ENCODE measurements at places on chromosomes 3 and 15. TPM values are rescaled to one million over a fixed set of nuclear protein-coding genes. Genes with fewer than 3 reads are reported as not detected.

DNA sequence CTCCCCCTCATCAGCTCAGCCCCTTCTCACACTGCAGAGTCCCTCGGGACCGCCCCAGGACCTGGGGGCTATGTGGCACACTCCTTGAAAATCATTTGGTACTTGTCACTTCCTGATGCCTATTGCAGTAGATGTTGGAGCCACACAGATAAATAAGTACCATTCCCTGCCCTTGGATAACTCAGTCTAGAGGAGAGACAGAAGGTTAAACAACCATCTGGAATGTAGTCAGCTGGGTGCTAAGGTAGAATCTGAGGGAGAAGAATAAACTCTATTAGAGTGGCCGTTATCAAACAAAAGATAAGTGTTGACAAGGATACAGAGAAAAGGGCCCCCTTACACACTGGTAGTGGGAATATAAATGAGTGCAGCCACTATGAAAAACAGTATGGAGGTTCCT is 112.3 kb upstream of the NR2E3 start:
- no peaks in the 10 kb centered on the region for H3K27me3 ChIP-seq
- H3K4me1 ChIP-seq, result no peaks in the 10 kb centered on the region
- no peak overlapping the region for H3K27ac ChIP-seq
- DNase-seq, result no peak
- H3K36me3 ChIP-seq, result no peaks in the 10 kb centered on the region
- no peak overlapping the region for H3K4me3 ChIP-seq

GRCh38 chr15:68894208-68894607 is 36.1 kb upstream of the SPESP1 start:
- no peaks in the 10 kb centered on the region for H3K36me3 ChIP-seq
- no peaks in the 10 kb centered on the region for H3K4me1 ChIP-seq
- no peak for DNase-seq

DNA sequence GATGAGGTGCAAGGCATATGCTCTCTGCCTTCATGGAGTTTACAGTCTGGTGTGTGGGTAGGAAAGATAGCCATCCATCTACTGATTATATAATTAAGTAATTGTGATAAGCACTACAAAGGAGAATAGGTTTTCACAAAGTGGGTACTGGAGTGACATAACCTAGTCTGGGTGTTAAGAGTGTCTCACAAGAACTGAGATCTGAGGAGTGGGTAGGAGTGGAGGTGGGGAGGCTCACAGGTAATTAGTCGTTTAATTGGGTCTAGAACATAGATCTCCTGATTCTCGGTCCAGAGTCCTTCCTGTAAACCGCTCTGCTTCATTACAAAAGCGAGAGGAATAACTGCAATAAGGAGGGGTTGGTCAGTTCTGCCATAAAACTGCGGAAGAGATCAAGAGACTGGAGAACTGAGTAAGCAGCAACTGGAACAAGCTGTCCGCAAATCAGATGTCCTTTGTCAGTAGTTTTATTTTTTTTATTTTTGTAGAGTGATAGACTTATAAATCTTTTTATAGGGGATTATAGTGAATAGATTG is 2.2 kb downstream of the NEO1 start:
- peaks cover 43% of the 10 kb centered on the region for H3K27me3 ChIP-seq
- DNase-seq, result no peak
- H3K4me3 ChIP-seq, result no peak overlapping the region

GRCh38 chr3:51874889-51875288 is 512 bp downstream of the IQCF5 start:
- no peak overlapping the region for H3K4me3 ChIP-seq
- no peaks in the 10 kb centered on the region for H3K36me3 ChIP-seq
- no peak overlapping the region for H3K27ac ChIP-seq
- H3K27me3 ChIP-seq, result peaks cover 6% of the 10 kb centered on the region
- H3K4me1 ChIP-seq, result no peaks in the 10 kb centered on the region
- no peak for DNase-seq

DNA sequence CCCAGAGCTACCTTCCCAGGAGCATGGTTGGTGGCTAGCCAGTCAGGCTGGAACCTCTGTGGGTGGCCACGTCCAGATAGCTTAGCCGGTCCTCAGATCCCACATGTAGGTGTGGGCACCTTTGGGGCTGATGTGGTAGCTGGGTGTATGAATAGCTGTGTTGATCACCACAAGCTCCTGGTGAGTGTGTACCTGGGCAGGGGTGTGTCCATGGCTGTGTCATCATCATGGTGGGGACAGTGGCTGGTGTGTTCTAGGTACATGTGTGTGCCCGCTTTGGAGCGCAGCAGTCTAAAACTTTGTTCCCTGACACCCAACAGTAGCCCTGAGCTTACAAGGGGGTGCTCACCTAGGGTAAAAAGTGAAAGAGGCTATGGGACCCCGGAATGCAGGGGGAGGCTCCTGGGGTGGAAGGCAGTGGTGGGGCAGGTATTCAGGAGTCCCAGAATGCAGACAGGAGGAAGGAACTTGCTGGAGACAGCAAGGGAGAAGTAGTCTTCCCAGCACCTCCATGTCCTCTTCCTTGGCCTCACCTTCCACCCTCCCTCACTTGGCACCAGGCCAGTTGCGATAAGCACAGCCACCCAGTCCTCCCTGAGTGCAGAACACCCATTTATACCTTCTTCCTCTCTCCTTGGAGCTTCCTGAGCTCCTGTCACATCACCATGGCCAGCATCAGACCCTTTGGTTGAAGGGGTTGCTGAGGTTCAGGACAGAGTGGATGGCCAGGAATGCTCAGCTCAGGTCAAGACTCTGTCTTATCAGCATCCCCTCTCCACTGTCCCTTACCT is 1.2 kb downstream of the CISH start:
- no peak overlapping the region for H3K27ac ChIP-seq
- H3K4me3 ChIP-seq, result peak overlapping the region; percentile 79
- H3K27me3 ChIP-seq, result no peaks in the 10 kb centered on the region

DNA sequence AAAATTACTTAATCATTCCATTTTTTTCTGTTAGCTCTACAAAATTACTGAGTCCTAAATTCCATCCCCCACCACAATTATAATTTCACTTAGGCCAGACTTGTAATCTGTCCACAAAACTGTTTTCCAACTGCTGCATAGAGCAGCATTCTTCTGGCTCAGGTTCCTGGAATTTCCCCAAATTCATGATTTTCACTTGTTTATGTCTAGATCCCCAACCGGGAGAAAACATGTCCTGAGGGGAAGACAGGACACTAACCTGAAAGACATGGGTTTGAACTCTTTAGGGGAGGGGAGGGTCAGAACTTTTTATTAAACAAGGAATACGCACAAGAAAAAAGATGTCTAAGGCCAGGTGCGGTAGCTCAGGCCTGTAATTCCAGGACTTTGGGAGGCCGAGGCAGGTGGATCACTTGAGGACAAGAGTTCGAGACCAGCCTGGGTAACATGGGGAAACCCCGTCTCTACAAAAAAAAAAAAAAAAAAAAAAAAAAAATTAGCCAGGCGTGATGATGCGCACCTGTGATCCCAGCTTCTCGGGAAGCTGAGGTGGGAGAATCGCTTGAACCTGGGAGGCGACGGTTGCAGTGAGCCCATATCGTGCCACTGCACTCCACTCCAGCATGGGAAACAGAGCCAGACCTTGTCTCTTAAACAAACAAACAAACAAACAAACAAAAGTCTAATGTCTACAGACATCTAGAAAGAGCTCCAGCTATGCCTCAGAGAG is 1.5 kb downstream of the ETFA start:
- H3K36me3 ChIP-seq, result no peaks in the 10 kb centered on the region
- no peak for DNase-seq
- no peaks in the 10 kb centered on the region for H3K27me3 ChIP-seq
- H3K4me3 ChIP-seq, result peak overlapping the region; percentile 97
- no peak overlapping the region for H3K27ac ChIP-seq

- H3K4me1 ChIP-seq, result no peaks in the 10 kb centered on the region
- H3K27me3 ChIP-seq, result peaks cover 4% of the 10 kb centered on the region
- no peaks in the 10 kb centered on the region for H3K36me3 ChIP-seq
- no peak overlapping the region for H3K27ac ChIP-seq
- H3K4me3 ChIP-seq, result no peak overlapping the region
Measured at GRCh38 chr3:23706111-23706510, 99.6 kb upstream of the UBE2E1 start.

GRCh38 chr3:186220365-186220764 is 111.5 kb upstream of the ETV5 start:
- no peak overlapping the region for H3K4me3 ChIP-seq
- no peaks in the 10 kb centered on the region for H3K36me3 ChIP-seq
- no peak overlapping the region for H3K27ac ChIP-seq
- no peaks in the 10 kb centered on the region for H3K4me1 ChIP-seq
- H3K27me3 ChIP-seq, result peaks cover 11% of the 10 kb centered on the region
- peak; percentile 59 for DNase-seq

Gene SEMA3F
- total RNA-seq, result 16.5 TPM

DNA sequence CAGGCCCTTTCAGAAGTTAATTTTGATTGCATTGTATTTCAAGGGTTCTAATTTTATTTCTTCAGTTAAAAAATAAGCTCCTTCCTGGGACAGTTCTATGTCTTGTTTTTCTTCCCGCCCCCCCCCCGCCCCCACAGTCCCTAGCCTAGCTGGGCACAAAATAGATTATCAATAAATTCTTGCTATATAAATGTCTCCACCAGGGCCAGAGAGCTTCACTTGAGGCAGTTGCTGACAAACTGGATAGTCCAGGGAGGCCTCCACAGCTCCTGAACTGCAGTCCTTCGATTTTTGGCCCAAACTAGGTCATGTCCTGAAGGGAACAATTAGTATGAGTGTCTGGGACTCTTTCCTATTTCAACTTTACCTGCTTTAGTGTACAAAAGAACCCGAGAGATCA is 9.9 kb upstream of the CSPG5 start:
- H3K4me1 ChIP-seq, result peaks cover 11% of the 10 kb centered on the region
- no peak for DNase-seq
- no peak overlapping the region for H3K27ac ChIP-seq
- H3K4me3 ChIP-seq, result no peak overlapping the region
- peaks cover 28% of the 10 kb centered on the region for H3K36me3 ChIP-seq
- no peaks in the 10 kb centered on the region for H3K27me3 ChIP-seq

Gene MYO5C
- total RNA-seq, result under 0.01 TPM

GRCh38 chr15:44535523-44536301 is 1.2 kb upstream of the EIF3J start:
- peaks cover 19% of the 10 kb centered on the region for H3K4me1 ChIP-seq
- H3K36me3 ChIP-seq, result peaks cover 18% of the 10 kb centered on the region
- no peaks in the 10 kb centered on the region for H3K27me3 ChIP-seq
- peak overlapping the region; percentile 87 for H3K4me3 ChIP-seq
- DNase-seq, result peak; percentile 56
- H3K27ac ChIP-seq, result peak overlapping the region; percentile 52

- no peaks in the 10 kb centered on the region for H3K27me3 ChIP-seq
- no peaks in the 10 kb centered on the region for H3K36me3 ChIP-seq
- peak overlapping the region; percentile 60 for H3K27ac ChIP-seq
- no peak for DNase-seq
- H3K4me1 ChIP-seq, result peaks cover 9% of the 10 kb centered on the region
Measured at GRCh38 chr15:71011503-71012155, 103.6 kb upstream of the THSD4 start.

DNA sequence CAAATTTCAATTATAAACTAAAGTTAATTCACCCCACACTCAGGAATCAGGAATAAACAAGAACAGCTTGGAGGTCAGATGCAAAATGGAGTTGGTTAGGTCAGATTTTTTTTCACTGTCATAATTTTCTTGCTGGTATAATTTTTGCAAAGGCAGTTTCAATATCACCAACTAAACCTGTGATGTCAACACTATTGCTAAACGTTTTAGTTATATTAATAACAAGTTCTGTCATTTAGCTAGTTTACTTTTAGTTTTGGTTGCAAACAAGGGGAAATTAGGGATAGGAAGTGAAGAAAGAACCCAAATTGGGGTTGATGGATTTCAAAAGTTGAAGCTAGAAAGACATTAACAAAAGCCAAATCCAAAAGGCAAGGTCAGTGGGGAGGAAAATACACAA is 4.6 kb upstream of the CPB1 start:
- no peak for DNase-seq
- H3K4me1 ChIP-seq, result no peaks in the 10 kb centered on the region
- no peaks in the 10 kb centered on the region for H3K36me3 ChIP-seq
- H3K27me3 ChIP-seq, result no peaks in the 10 kb centered on the region
- H3K4me3 ChIP-seq, result no peak overlapping the region
- no peak overlapping the region for H3K27ac ChIP-seq

DNA sequence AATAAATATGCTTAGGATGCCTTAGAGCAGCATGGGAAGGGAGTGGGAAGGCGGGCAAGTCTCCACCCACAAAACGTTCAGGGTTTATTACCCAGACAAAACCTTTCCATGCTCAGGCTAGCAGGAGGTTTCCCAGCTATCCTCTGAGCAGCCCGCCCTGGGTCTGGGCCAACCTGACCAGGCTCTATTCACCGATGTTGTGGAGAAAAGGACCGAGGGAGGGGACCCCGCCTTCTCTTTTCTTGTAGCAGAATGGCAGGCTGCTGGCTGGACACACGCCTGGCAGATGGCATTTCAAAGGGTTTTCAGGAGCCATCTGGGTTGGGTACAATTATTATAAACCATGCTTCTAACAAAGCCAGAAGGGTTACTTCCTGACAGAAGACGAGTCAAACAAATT is 540.9 kb downstream of the MAGI1 start:
- H3K4me3 ChIP-seq, result no peak overlapping the region
- no peaks in the 10 kb centered on the region for H3K27me3 ChIP-seq
- no peaks in the 10 kb centered on the region for H3K4me1 ChIP-seq
- H3K27ac ChIP-seq, result no peak overlapping the region
- no peak for DNase-seq
- H3K36me3 ChIP-seq, result no peaks in the 10 kb centered on the region

DNA sequence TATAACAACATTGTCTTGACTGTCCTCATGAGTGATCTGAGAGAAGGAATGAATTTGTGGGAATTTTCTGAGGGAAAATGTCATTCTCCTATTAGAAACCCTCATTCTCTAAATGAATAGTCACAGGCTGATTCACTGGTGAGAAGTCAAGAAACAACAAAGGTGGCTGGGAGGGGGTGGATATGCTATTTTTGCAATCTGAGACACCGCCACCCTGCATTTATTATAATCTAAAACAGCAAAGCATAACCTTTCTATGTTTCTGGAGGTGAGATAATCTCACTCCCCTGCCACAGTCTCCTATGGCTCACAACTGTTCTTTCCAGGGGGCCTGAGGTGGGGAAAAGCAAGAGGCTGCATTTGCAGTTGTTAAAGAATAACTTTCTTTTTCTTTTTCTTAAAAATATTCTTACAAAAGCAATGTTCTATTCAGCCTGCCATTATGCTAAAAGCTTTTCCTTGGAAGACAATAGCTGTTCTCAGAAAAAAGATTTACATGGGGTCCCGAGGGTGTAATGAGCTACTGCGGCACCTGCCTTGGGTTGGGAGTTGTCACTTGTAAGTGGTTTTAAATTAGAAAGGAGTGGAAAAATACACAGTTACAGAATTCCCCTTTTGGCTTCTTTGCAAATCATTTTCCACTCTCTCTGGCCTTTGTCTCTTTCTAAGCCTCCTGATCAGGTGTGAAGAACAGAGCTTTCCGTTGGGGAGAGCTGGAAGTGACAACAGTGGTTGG is 220.9 kb downstream of the AGBL1 start:
- H3K27me3 ChIP-seq, result no peaks in the 10 kb centered on the region
- no peaks in the 10 kb centered on the region for H3K4me1 ChIP-seq
- DNase-seq, result no peak
- no peak overlapping the region for H3K4me3 ChIP-seq

GRCh38 chr3:67030785-67031740 is 33.0 kb downstream of the KBTBD8 start:
- H3K4me1 ChIP-seq, result no peaks in the 10 kb centered on the region
- no peaks in the 10 kb centered on the region for H3K36me3 ChIP-seq
- H3K4me3 ChIP-seq, result no peak overlapping the region
- H3K27ac ChIP-seq, result no peak overlapping the region
- no peak for DNase-seq

Gene MOBP
- not detected for total RNA-seq

Gene CPNE9
- not detected for total RNA-seq

- H3K27ac ChIP-seq, result no peak overlapping the region
- H3K36me3 ChIP-seq, result no peaks in the 10 kb centered on the region
- peaks cover 2% of the 10 kb centered on the region for H3K27me3 ChIP-seq
- H3K4me3 ChIP-seq, result no peak overlapping the region
- no peaks in the 10 kb centered on the region for H3K4me1 ChIP-seq
- DNase-seq, result no peak
Measured at GRCh38 chr3:112456147-112456546, 43.1 kb downstream of the BTLA start.

Measured in osteoblast (primary cell).